Psoas muscle (tissue), 8 donors: ENCODE measurements at places on chromosomes 12 and 14.

- no peak for DNase-seq
Observed at GRCh38 chr12:25480145-25480544, 72.9 kb downstream of the LMNTD1 start.

- DNase-seq = no peak
Observed at GRCh38 chr12:113818833-113819232, 147.3 kb downstream of the RBM19 start.

- no peak for DNase-seq
Observed at GRCh38 chr14:73221945-73222344, 15.4 kb upstream of the PAPLN start.

DNA sequence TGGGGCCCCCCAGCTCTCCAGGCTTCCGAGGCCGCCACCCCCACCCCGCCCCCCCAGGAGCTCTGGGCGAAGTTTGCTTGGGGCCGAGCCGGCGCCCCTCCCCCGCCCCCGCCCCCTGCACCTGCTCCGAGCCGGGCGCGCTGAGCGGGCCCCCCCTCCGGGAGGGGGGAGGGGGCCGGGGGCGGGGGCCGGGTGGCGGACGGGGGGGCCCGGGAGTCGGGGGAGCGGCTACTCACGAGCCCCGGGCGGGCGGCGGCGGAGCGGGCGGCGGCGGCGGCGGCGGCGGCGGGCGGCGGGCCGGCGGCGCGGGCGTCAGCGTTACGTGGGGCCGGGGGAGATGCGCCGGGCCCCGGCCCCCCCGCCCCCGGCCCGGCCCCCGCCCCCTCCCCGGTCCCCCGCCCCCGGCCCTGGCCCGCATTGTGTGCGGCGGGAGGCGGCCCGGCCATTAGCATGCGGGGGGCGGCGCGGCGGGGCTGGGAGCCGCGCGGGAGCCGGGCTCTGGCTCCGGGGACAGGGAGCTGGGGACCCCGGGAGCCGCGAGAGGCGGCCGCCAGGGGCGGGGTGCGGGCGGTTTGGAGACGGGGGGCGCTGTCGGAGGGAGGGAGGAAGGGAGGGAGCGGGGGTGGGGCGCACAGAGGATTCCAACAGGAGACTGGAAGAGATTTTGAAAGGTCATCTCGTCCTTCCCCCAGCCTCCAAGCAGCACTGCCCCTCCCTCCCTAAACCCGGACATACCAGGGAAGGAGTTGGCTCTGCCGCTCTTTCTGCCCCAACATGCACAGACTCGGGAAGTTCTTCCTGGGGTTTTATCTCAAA is at the start of gene ZNF219:
Gene ZNF219, minus strand, starts transcription at position 580 of the 816 bp plus-strand sequence. CDS start 5,064 bp downstream, outside the sequence.
- DNase-seq = peak; percentile 68

DNA sequence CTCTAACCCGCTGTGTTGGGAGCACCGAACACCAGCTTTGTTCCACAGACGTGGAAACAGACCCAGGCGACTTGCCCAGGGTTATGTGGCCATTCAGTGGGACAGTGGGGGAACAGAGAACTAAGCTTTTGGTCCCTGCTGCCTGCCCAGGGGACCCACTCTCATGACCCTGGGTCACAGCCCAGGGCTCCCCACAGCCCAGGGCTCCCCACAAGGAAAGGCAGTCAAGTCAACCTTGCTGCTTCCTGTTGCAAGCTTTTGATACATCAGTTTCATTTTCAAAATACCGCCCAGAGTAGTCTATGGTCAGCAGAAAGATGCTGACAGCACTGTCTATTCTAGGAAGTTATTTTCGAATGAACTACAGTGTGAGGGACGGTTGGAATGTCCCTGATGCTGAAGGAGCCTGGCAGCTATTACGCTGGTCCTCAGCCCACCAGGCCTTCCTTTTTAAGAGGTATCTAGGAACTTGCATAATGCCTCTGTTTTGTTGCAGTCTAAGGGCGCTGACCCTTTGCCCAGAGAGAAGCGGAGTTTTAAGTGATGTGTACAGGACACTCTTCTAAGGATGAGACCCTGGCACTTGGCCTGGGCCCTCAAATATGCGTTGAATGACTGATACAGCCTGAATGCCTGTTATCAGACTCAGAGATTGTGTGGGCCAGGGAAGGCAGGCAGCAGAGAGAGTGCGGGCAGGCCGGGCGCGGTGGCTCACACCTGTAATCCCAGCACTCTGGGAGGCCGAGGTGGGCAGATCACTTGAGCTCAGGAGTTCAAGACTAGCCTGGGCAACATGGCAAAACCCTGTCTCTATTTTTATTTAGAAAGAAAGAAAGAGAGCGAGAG is 12.6 kb upstream of the TTC7B start:
- peak; percentile 51 for DNase-seq

GRCh38 chr14:53979113-53979681 is 22.6 kb upstream of the BMP4 start:
- DNase-seq = no peak

DNA sequence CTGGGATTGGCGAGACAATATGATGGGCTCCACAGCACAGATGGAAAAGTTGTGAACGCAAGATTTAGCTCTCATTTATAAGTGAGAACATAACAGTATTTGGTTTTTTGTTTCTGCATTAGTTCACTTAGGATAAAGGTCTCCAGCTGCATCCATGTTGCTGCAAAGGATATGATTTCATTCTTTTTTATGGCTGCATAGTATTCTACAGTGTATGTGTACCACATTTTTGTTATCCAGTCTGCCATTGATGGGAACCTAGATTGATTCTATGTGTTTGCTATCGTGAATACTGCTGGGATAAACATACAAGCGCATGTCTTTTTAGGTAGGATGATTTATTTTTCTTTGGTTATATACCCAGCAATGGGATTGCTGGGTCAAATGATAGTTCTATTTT is 23.6 kb downstream of the TBK1 start:
- DNase-seq = no peak

DNA sequence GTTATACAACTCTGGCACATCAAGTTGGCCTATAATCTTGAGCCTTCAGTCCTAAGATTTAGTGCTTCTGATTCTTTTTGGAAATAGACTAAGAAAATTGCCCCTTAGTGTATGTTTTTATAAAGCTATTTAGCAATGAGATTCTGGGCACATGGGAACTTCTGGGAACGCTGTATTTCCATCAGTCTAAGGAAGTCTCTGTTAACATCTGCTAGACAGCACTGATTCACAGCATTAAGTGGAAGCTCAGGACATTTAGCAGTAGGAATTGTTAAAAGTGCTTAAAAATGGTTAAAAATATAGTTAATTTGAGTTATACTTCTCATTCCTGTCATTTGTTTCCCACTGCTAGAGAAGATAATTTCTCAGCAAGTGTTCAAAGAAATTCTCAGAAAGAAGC is 579.1 kb downstream of the SLC16A7 start:
- no peak for DNase-seq

DNA sequence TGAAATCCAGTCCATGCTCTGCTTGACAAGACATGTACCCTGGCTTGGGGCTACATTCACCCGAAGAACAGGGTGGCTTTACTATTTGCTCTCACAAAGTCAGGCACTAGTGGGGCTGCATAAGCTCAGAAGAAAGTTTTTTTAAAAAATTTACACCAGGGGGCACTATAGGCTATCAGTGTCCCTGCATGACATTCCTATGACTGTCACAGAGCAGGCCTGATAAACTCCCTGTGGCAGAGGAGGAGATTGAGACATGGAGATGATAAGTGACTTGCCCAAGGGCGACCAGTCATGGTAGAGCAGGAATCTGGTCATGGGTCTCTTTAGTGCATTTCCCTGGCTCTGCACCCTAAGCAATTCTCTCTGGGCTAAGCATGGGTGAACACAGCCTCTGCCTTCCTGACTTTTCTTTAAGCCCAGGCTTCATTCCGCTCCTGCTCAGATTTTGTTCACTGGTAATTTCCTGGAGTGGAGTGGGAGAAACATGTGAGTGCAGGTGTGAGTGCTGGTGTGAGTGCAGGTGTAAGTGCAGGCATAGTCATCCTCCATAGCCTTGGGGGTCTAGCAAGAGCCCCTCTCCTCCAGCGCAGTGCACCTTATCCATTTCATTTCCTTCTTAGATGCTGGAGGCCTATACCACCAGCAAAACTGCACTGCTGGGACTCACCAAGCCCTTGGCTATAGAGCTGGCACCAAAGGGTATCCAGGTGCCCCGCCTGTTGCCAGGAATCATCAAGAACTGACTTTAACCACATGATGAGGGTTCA is 91.6 kb downstream of the DHRS2 start:
- DNase-seq = no peak

GRCh38 chr12:85394809-85395208 is 114.8 kb downstream of the ALX1 start:
- no peak for DNase-seq

DNA sequence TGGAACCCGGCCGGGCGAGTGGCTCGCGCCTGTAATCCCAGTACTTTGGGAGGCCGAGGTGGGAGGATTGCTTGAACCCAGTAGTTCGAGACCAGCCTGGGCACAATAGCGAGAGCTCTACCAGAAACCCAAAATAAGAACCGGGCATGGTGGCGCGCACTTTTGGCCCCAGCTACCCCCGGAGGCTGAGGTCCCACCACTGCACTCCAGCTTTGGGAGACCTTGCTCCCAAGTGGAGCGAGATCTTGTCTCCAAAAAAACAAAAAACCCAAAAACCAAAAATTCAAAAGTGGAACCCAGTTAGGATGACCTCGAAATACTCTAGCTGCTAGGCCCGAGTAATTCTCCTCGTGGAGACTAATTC is 769 bp upstream of the VTI1B start:
- DNase-seq = no peak

DNA sequence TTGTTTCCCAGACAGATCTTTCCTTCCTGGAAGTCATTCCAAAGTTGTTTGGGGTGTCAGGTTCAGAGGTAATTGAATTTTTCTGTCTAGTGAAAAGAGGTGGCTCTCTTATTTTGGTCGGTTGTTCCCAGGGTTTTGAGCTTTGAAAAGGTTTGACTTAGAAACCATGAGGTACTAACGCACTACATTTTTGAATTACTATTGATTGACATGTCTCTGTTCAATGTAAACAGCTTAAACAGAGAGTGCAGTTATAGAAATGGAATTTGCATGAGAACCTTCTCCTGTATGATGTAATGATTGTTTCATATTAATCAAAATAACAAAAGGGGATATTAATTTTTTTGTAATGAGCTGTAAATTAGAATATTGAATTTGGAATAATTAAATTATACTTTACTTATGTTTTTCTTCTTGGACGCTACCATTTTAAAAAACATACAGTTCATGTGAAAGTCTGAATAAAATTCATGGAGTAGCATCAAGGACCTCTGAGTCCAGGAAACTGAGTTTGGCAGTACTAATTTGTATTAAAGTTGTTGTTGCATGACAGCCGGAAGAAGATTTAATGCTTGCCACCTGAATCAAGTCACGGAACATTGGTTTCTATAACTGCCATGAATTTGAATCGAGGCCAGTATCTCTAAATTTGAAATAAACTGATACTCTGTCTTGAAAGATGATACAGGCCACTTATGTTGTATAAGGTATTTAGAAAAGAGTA is 41.7 kb downstream of the NPAS3 start:
- no peak for DNase-seq

- DNase-seq = no peak
Observed at GRCh38 chr12:123715195-123715594, 3.0 kb downstream of the ATP6V0A2 start.

GRCh38 chr14:53249059-53249458 is 95.9 kb upstream of the DDHD1 start:
- no peak for DNase-seq

DNA sequence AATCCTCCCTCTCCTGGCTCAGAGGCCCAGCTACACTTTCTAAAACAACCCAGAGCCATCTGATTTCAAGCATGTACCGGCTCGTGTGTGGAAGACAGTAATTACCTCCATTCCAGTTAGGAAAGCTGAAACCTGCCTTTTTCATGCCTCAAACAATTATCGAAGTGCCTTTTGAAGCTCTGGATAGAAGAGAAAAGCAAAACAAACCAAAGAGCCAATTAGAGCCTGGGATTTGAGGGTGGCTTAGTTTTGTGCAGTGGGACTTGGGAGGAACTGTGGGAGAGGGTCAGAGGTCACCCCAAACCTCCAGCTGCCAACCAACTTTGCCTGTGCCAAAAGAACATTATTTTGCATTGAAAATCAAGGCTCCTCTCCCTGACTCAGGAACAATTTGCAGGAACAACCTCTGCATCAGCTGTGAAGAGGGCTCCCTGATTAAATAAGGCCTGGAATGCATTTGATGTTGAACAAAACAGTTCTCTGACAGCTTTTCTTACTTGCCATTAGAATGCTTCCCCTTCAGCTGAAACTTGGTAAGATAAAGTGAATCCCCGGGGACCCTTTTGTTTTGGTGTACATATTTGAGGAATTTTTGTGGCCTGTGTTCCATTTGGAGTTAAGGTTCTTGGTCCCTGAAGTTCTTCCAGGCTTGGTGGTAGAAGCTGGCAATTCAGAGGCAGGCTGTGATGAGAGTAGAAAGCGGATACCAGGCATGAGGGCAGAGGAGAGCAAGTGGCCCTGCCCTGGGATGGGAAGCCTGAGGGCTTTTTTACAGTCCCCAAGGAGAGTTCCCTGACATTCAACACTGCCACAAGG is 270.1 kb downstream of the ZFP36L1 start:
- no peak for DNase-seq

DNA sequence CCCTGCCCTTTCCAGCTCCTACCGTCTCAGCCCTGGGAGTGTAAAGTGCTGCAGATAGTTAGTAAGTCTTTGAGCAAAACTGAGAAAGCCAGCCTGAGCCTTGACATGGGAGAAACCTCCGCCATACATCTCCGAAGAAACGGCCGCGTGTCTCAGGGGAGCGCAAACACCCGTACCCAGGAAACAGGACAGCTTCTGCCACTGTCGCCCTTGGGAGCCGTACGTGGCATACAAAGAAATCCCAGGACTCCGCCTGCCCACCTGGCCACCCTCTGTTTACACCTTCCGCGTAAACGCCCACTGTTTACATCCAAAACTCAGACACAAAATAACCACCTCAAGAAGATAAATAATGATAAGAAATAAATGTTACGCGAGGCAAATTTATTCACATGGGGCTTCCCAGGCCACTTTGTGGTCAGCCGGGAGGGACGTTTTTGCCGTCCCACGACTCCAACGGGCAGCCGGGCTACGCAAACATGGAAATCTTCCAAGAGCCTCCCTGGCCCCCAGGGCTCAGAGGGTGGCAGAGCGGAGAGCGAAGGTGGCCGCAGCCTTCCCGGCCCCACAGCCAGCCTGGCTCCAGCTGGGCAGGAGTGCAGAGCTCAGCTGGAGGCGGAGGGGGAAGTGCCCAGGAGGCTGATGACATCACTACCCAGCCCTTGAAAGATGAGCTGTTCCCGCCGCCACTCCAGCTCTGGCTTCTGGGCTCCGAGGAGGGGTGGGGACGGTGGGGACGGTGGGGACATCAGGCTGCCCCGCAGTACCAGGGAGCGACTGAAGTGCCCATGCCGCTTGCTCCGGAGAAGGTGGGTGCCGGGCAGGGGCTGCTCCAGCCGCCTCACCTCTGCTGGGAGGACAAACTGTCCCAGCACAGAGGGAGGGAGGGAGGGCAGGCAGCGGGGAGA is at the start of gene BDKRB2:
Gene BDKRB2, plus strand, starts transcription at position 689 of the 908 bp plus-strand sequence. CDS start 32,269 bp downstream, outside the sequence.
- peak; percentile 70 for DNase-seq

- peak; percentile 73 for DNase-seq
Observed at GRCh38 chr12:113241191-113242025, 20.1 kb downstream of the TPCN1 start.

GRCh38 chr12:102527171-102527720 is 46.9 kb upstream of the IGF1 start:
- DNase-seq = no peak
